Stimulated activated CD8-positive, alpha-beta memory T cell treated with anti-CD3 and anti-CD28 coated beads, Interleukin-15, amount 100 ng/mL, for 4 hours (primary cell): ENCODE measurements at places on chromosomes 1 and 21.

- DNase-seq: no peak
Observed at GRCh38 chr1:61914823-61915482, 172.7 kb downstream of the PATJ start.

DNA sequence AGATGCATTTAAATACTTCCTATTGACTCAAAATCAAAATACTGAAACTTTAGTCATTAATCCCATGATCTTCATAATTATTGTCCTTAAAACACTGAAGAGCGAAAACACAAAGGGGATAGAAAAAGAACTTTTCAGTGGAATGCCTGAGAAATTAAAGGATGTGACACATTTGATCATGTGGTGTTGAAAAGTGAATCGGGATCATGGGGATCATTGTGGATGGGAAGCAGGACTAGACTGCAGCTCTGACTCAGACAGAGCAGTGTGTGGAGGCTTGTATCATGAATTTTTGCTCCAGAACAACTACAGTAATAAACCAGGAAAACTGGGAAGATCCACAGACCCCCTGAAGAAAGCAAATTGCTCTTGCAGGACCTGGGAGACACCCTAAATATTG is 161.1 kb upstream of the CXADR start:
- DNase-seq: no peak

DNA sequence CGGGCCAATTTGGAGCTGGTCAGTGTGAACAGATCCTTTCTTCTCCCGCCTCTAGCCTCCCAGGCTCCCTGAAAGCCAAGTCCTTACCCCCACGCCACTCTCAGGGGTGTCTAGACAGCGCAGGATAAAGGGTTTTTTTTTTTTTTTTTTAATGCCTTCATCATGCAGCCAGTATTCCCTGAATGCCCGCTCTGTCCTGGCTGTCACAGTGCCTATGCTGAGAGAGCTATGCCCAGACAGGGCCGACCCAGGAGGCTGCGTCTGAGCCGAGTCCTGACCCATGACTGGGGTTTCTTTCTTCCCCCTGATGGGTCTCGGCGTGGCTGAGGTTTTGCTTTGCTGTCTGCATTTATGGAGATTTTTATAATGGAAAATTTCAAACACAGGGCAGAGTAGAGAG is 18.3 kb downstream of the SPSB1 start:
- DNase-seq: no peak

DNA sequence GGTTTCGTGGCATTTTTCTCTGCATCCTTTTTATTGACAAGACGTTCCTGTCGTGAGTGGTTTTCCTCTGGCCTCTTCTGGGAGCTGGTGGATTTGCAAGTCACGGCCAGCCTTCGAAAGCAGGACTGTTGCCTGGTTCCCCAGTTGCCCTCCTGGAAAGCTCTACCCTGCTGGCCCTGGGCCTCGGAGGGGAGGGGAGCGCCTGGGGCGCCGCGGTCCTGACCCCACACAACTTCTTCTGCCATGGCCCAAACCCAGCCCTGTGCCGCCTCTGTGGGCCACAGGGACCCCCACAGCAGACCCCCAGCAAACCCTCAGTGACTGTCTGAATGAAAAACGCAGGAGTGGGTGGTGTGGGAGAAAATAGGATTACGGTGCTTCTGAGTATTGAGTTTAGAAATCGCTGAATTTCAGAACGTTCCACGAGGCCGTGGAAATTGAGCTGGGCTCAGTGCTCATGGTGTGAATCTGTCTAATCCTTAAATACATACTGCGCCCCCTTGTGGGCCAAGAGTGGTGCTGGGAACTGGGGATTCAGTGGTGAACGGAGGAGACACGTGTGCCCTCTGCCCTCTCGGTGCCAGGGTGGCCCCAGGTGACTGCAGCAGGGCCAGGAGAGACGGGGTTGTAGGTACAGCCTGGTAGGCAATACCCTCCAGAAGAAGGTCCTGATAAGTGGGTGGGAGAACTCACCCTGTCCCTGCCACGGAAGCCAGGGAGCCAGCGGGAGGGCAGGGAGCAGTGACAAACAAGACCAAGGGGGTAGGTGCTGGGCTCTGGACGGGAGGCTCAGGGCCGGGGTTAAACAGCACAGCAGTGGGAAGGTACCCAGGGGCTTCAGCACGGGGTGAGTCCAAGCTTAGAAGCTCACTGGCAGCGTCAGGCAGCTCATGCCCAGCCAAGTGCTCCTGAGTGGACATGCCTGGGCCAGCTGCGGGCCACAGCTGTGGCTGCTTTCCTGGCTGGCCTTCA is 101.2 kb upstream of the COL6A1 start:
- peak; percentile 38 for DNase-seq
